Heart right ventricle (tissue), 16 donors: ENCODE measurements at places on chromosomes 6 and 20. TPM values are rescaled to one million over a fixed set of nuclear protein-coding genes. Genes with fewer than 3 reads are reported as not detected.

DNA sequence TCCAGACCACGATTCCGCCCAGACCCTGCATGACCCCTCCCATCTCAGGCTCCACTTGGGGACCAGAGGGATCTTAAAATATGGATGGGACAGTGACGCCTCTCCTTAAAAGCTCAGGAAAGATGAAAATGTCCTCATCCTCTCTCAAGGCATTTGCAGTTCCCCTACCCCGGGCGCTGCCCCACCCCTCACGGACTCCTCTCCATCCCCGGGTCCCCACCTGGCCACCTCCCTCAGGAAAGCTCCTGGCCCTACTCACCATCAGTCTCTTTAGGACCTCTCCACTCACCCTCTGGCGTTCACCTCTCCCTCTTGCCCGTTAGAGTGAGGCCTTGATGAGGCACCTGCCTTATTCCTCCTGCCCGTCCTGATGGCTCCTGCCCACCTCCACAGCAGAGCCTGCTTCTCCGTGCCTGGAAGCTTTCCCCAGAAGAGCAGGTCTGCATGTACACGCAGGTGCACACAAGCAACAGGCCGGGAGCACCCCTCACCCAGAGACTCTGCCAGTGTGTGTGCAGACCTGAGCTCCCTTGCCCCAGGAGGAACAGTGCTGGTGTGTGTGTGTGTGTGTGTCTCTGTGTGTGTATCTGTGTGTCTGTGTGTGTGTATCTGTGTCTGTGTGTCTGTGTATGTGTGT, 105.6 kb upstream of the NXT1 start:
- DNase-seq = no peak

- DNase-seq = no peak
Observed at GRCh38 chr6:67112120-67112519, 1405.1 kb upstream of the EYS start.

DNA sequence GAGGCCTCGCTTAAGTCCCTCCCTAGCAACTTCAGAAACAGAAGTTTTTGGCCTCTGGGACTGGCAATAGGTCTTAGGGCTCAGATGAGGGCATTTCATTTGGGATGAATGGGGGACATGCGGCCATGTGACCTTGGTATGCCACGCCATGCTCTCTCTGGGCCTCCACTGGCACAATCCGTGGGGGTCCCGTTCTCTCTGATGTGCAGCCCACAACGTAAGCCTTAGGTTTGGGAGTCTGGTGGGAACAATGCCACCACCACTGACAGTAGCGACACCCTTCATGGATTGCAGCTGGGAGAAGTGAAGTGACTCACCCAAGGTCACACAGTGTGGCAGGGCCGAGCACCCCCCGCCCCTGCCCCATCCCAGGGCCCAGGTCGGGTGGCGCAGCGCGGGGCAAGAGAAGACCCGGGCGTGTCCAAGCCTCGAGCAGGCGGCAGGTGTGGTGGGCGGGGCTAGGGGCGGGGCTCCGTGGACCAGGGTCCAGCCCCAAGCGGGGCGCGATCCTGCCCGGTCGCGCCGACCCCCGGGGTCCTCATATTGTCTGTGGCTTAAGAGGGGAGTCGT, 864 bp upstream of the CEBPB start:
- no peak for DNase-seq

- no peak for DNase-seq
Observed at GRCh38 chr20:54140927-54141566, 32.7 kb downstream of the CYP24A1 start.

DNA sequence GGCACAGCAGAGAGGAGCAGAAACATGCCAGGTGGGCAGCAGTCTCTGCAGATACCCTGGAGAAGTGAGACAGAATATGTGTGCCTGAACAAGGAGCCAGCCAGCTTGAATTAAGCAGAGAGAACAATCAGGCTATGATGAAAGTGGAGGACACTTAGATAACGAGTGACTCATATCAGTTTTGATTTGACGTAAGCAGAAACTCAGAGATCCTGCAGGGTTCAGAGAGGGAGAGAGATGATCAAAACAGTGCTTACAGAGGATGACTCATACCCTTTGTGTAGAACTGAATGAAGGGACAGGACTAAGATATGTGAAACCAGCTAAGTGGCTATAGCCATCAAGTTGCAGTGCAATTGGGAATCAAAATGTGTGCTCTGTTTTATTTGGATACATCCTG, 300.7 kb downstream of the TENT5A start:
- no peak for DNase-seq

DNA sequence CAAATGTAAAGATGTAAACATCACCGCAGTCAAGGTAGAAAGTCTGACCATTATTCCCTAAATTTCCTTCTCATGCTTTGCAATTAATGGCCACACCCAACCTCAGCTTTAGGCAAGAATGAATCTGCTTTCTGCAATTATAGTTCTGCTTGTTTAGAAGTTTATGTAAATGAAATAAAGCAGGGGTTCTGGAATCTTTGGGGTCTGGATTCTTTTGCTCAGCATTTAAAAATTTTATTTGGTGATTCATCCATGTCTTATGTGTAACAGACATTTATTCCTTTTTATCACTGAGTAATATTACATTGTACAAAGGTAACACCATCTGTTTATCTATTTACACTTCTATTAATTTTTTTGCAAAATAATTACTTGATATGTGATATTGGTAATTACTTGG, 613.6 kb downstream of the UTRN start:
- DNase-seq = no peak

- no peak for DNase-seq
Observed at GRCh38 chr6:137051790-137052472, 7.2 kb upstream of the IL20RA start.

- DNase-seq = no peak
Observed at GRCh38 chr20:46027245-46027853, 1.7 kb upstream of the SLC12A5 start.

- DNase-seq = no peak
Observed at GRCh38 chr6:11494786-11495564, 42.6 kb upstream of the TMEM170B start.

ARMH2 gene
- total RNA-seq = not detected

GRCh38 chr6:1575210-1576041, 34.3 kb upstream of the FOXC1 start:
- peak; percentile 54 for DNase-seq

PLTP gene
- total RNA-seq = 41.6 TPM

MAP1LC3A gene
- total RNA-seq = 110 TPM

BTN2A1 gene
- total RNA-seq = 17.7 TPM

RGS17 gene
- 0.23 TPM for total RNA-seq

PPP1R3G gene
- 9.9 TPM for total RNA-seq

GRCh38 chr20:3277686-3278465, 38.9 kb upstream of the SLC4A11 start:
- DNase-seq = no peak

DNA sequence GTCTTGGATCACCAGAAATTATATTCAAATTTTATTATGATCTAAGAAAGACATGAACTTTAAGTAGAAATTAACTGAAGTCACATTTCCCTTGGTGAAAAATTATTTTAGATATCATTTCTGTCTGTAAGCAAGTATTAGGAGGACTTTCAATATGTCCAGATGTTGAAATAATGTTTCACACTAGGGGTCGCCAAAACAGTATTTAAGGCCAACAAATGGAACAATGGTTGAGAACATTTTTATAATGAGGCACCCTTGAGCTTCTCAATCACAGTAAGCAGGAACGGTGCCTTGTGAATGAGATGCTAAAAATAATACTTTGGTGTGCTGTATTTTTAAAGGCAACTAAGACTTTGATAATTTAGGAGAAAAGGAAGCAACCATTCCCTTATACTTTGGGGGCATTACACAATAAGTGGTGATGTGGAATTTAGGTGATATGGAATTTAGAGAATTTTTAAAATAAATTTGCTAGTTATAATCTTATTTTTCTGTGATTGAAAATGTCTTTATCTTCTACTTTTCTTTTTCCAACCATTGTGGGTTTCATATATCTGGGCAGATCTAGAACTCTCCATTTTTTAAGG, 9.6 kb upstream of the SF3B5 start:
- no peak for DNase-seq

GRCh38 chr6:106658469-106658868, 29.1 kb downstream of the QRSL1 start:
- no peak for DNase-seq

DNA sequence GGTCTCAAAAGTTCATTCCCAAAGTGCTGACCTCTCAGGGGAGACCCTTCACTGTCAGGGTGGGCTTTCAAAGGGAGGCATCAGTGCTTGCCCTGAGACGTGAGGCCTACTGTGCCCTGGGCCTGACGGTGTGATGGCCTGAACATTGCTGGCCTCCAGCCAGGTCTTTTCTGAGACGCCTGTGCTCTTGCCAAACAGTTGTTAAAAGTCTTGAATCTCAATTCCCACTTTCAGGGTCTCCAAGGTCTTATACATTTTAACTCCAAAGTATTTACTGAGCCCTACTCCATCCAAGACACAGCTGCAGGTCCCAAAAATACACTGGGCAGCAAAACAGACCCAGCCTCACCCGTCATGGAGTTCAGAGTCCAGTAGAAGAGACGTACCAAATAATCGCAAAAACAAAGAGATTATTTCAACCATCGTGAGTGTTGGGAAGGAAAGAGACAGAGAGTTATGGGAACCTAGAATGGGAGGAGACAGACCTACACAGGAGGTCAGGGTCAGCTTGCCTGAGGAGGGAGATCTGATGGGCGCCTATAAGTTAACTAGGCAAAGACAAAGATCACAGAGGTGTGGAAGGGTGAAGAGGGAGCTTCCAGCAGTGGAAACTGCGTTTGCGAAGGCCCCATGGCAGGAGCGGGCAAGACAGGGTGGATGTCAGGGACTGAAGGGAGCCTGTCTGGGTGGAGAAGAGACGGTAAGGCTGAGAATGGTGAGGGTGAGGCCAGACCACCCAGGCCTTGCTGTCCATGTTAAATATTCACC, 446.3 kb downstream of the PREX1 start:
- no peak for DNase-seq

- peak; percentile 40 for DNase-seq
Observed at GRCh38 chr20:33791959-33792597, 19.1 kb upstream of the CHMP4B start.

GRCh38 chr6:125154118-125154760, 666 bp downstream of the TPD52L1 start:
- peak; percentile 43 for DNase-seq

DNA sequence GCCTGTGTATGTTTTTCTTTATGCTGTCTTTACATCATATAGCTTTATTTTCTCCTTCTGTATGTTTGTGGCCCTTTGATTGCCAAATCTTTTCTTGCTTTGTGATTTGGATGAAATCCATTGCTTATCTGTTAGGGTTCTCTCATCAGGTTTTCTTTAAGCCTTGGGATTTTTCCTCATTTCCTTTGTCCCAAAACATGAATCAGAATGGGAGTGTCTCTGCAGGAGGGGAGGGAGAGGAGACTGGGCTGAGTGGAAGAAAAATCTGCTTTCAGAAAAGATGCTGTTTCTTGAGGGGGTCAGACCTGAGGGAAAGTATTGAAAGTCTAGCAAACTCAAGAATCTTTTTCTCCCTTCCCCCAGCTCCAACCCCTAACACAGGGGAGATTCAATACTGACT, 758.0 kb upstream of the MMS22L start:
- no peak for DNase-seq

DNA sequence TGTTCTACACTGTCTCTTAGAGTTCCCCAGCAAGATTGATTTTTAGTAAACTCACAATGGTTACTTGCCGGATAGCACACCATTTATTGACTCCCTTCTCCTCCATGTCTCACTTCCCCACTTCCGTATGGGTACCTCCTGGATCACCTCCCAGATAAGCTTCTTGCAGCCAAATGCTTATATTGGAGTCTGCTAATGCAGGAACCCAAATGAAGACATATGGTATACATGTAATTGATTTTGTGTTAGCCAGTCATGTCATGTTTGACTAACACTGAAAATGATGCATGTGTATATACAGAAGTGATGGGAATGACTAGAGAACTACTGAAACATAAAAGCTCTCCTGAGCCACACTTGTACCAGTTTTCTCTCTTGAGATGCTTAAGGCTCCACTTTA, 46.1 kb upstream of the TMX4 start:
- DNase-seq = no peak

CD24 gene
- total RNA-seq = not detected

IP6K3 gene
- 31.8 TPM for total RNA-seq

FAM162B gene
- total RNA-seq = 3.5 TPM

DNA sequence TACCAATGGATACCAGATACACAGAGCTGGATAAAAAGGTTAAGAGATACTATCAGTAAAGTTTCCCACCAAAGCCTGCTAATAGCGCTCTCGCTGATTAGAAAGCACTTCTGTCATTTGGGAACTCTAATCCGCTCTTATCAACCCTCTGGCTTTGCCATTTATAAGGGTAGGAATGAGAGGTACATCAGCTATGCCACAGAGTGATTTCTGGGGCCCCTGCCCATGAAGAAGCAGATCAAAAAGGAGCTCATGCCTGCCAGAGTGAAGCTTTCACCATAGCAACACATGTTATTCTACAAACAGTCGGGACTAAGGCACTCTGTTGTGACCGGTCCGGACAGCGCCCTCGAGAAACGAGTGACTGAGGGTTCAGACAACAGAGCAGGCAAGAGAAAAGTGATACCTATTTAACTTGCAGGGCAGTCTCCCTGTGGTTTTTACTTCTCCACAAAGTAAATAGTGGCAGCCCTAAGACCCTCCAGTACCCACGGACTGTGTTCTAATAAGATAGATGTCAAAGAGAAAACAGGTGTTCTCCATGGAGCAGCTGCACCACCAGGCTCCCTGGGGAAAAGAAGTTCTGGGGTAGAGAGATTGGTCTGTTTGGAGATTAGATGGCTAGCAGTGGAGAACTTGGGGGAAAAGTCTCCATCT, 5.6 kb downstream of the TRAM2 start:
- peak; percentile 8 for DNase-seq

DNA sequence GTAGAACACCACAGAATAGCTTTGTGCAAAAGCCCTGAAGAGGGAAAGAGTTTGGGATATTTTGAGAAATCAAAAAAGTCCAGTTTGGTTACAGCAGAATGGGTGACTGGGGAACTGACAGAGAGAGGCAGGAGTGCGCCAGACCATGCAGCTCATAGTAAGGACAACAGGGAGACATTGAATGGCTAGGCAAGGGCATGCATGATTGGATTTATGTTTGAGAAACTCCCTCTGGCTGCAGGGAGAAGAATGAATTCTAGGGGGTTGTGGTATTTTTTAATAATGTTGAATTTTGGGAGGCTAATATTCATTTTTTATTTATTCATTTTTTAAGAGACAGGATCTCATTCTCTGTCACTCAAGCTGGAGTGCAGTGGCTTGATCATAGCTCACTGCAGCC, 49.9 kb downstream of the TGM2 start:
- DNase-seq = no peak

DNA sequence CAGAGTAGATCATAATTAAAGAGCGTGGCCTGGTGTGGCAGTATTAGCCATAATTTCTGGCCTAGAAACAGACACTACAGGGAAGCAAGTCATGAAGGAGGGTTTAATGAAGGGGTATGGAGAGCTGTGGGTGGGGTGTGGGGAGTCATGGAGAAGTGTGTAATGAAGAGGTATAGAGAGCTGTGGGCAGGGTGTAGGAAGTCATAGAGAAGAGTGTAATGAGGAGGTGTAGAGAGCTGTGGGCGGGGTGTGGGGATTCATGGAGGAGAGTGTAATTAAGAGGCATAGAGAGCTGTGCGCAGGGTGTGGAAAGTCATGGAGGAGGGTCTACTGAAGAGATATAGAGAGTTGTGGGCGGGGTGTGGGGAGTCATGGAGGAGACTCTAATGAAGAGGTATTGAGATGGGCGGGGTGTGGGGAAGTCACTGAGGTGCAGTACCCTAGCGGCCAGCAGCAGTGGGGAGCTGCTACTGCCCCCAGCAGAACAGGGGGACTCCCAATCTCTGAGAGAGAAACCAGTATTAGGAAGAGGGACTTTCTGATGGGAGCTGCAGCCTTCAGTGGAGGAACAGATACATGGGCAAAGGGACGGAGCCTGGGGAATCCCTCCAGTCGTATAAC, 145.4 kb upstream of the FOXA2 start:
- DNase-seq = no peak

- no peak for DNase-seq
Observed at GRCh38 chr6:15368873-15369272, 123.0 kb downstream of the JARID2 start.
